ENCODE measurements at places on chromosomes 6 and 20.

GRCh38 chr6:51120016-51120415, 301.3 kb downstream of the TFAP2B start:
- no peak overlapping the region for H3K27ac ChIP-seq
- DNase-seq: no peak
- no peaks in the 10 kb centered on the region for H3K36me3 ChIP-seq
- H3K27me3 ChIP-seq: no peaks in the 10 kb centered on the region
- H3K4me3 ChIP-seq: no peak overlapping the region
- no peaks in the 10 kb centered on the region for H3K4me1 ChIP-seq

DNA sequence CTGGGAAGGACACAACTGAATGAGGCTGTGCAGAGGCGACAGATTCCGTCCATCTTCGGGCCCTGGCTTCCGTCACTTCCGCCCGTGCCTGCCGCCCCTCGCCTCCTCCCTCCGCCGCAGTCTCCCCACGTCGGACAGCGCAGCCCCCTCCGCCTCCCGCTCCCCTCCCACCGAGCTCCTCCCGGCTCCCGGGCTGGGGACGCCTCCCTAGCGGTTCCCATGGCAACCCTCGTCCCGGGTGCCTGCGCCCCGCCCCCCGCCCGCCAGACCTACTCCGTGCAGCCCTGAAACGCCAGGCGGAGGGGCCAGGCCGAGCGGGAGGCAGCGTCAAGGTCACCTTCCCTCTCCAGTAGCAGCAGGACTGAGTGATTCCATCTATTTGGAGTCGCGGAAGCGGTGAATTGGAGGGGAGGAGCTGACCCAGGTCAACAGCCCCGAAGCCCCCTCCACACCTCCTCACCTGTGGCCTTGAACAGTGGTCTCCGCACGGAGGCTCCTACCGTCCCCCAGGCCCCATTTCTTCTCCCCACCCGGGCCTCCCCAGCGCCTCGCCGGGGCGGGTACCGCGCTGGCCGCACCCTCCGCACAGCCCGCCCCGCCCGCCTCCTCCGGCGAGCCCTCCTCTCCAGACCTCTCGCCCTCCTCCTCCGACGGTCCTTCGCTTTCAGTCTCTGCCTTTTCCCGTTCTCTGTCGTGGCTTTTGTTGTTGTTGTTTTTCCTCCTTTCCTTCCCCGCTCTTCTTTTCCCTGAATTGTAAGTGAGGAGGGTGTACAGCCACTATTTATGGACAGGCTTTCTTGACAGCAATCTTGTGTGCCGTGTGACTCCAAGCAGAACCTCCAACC, 951 bp downstream of the NRSN2 start:
- H3K27me3 ChIP-seq: no peaks in the 10 kb centered on the region
- no peaks in the 10 kb centered on the region for H3K4me1 ChIP-seq
- H3K36me3 ChIP-seq: no peaks in the 10 kb centered on the region
- H3K27ac ChIP-seq: peak overlapping the region; percentile 52
- DNase-seq: peak; percentile 94

GRCh38 chr20:44594730-44595129, 12.4 kb downstream of the PKIG start:
- no peaks in the 10 kb centered on the region for H3K4me1 ChIP-seq
- H3K27ac ChIP-seq: no peak overlapping the region
- no peak overlapping the region for H3K4me3 ChIP-seq

DNA sequence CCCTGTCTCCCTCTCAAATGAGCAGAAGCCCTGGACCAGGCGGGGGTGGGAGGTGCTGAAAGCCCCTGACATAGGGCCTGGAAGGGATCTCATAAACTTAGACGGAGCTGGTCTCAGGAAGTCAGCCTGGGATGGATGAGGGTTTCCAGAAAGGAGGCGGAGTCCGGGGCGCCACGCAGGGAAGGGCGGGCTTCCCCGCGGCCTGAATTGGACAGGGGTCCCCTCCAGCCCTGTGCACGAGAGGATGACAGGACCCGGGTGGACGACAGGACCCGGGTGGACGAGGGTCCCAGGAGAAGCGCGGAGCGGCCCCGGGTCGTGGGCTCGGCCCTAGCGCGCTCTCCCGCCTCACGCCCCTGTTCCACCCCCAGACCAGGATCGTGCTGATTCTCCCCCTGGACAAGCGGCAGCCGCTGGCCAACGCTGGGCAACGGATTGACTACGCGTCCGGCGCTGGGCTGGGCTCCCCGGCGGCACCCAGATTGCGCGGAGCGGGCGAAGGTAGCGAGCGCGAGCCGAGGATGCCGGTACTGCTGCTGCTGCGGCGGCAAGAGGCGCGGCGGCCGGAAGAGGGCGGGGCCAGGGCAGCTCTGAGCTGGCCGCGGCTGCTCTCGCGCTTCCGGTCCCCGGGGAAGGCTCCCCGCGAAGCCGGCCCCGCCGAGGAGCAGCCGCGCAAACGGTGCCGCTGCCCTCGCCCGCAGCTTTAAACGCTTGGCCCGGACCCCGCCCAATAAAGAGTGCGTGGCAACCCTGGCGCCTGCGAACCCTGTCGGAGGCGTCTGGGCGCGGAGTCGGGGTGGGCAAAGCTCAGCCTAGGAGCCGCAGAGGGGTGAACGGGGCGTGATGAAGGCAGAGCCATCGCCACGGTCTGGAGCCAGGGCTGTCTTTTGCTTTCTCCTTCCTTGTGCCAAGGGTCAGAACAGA, 1.3 kb downstream of the C20orf144 start:
- DNase-seq: peak; percentile 90
- H3K4me3 ChIP-seq: peak overlapping the region; percentile 89
- H3K4me1 ChIP-seq: no peaks in the 10 kb centered on the region
- H3K36me3 ChIP-seq: no peaks in the 10 kb centered on the region
- peak overlapping the region; percentile 72 for H3K27ac ChIP-seq
- H3K27me3 ChIP-seq: no peaks in the 10 kb centered on the region

DNA sequence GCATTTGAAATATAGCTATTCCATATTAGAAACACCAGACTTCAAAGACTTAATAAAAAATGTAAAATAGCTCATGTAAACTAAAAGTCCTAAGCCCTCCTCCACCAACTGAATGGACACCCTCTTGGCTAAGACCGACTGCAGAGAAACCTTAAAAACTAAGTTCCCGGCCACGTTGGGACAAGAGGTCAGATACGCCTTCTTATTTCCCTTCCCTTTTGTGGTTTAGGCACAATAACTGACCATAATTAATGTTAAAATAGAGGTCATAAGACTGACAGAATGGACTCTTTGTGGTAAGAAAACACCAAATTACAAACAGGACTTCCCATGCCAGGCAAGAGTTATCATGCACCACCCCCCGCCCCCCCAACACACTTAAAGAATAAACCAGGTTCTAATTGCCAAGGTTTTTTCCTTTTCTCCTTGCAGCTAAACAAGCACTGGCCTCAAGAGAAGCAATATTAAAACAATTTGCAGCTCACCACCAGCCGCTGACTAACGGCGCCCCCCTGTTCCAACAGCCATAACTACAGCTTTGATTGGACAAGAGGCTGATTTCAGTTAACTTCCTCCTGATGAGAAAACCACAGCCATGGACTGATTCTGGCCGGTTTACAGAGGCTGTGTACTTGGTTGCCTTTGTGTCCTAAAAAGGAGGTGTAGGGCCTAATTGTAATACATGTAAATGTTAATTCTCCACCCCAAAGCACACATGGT, 10.7 kb upstream of the LAMP5 start:
- no peak overlapping the region for H3K27ac ChIP-seq
- H3K4me3 ChIP-seq: no peak overlapping the region
- H3K27me3 ChIP-seq: peaks cover 18% of the 10 kb centered on the region
- H3K4me1 ChIP-seq: no peaks in the 10 kb centered on the region
- no peaks in the 10 kb centered on the region for H3K36me3 ChIP-seq

DNA sequence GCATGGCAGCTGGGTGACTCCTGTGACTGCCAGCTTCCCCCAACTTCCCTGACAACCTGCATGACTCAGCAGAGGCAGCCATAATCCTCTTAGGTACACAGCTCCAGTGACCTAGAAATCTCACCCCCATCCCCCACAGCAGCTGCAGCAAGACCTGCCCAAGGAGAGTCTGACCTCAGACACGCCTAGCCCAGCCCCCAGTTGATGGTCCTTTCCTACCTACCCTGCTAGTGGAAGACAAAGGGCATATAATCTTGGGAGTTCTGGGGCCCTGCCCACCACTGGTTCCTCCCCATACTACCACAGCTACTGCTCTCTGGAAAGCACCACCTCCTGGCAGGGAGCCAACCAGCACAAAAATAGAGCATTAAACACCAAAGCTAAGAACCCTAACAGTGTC, 90.2 kb downstream of the F13A1 start:
- H3K4me1 ChIP-seq: no peaks in the 10 kb centered on the region
- no peak overlapping the region for H3K4me3 ChIP-seq

DNA sequence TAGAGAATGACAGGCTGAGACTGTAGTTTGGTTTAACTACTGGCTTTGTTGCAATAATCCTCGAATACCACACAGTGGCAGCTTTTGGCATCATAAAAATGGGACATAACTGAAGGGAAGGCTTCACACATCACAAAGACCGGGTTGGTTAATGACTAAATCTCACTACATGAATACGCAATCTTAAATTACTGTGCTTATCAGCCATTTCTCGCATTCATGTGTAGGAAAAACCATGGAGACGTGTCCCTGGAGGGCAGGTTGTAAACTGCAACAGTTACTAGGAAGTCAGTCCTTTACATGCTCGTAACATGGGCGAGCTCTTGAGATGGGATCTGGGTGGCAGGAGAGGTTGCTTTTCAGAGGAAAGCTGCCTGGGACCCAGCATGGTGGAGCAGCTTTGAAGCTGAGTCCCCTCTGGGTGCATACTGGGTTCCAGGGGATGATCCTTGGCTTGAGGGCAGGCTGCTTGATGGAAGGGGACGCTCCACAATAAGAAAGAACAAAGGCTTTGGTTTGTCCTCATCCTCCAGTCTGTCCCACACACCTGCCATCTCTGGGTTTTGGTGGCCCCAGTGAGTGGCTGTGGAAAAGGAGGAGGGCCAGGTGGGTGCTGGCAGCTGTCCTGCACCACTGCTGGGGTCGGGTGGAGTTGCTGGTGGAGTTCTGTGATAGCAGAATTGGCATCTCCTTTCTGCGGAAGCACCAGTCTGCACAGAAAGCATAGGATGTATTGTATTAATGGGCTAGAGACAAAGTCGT, 2.1 kb downstream of the RPS21 start:
- H3K4me3 ChIP-seq: no peak overlapping the region
- H3K4me1 ChIP-seq: peaks cover 15% of the 10 kb centered on the region
- no peak overlapping the region for H3K27ac ChIP-seq

DNA sequence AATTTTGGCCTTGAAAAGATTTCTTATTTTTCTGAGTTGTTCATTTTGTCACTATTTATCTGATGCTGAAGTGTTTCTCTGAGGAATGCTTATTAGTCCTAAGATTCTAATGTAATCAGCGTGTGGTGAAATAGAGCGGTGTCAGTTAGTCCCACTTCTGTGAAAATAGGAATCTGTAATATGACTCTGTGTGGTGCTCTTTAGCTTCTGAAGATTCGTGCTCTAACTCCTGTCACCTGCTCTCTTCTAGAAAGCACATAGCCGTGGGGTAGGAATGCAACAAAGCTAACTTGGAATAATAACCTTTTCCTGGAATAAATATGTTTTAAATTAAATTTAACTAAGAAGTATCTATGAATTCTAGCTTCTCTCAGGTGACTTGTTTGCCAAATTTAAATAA, 90.4 kb downstream of the BCKDHB start:
- H3K4me1 ChIP-seq: peaks cover 10% of the 10 kb centered on the region
- no peak overlapping the region for H3K4me3 ChIP-seq
- no peaks in the 10 kb centered on the region for H3K27me3 ChIP-seq

DNA sequence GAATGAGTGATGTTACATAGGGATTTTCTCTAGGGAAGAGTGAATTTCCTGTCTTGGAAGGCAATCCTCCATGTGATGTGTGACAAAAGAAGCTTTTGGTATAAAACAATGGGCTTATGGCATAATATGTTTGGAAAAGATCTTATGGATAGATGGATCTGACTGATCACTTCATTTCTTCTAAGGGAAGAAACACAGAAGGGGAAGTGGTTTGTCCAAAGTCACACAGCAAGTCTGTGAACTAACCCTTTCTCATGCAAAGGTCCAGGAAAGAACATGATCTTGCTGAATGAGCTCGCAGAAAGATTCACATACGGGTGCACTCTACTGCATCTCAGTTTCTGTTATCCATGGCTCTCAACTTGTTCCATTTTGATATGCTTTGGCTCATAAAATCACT, 575.9 kb upstream of the JAG1 start:
- H3K4me1 ChIP-seq: no peaks in the 10 kb centered on the region
- H3K4me3 ChIP-seq: no peak overlapping the region
- no peak overlapping the region for H3K27ac ChIP-seq
- no peaks in the 10 kb centered on the region for H3K36me3 ChIP-seq

- peak overlapping the region; percentile 47 for H3K4me3 ChIP-seq
- peaks cover 7% of the 10 kb centered on the region for H3K4me1 ChIP-seq
- no peak for DNase-seq
- no peaks in the 10 kb centered on the region for H3K27me3 ChIP-seq
- no peak overlapping the region for H3K27ac ChIP-seq
Observed at GRCh38 chr20:3796477-3797225, 541 bp downstream of the CDC25B start.

GRCh38 chr6:119480961-119481497, 131.5 kb upstream of the MAN1A1 start:
- no peaks in the 10 kb centered on the region for H3K27me3 ChIP-seq
- no peaks in the 10 kb centered on the region for H3K4me1 ChIP-seq

GRCh38 chr20:37238935-37239451, 22.6 kb downstream of the GHRH start:
- no peaks in the 10 kb centered on the region for H3K27me3 ChIP-seq
- no peaks in the 10 kb centered on the region for H3K4me1 ChIP-seq
- H3K4me3 ChIP-seq: no peak overlapping the region
- peaks cover 6% of the 10 kb centered on the region for H3K36me3 ChIP-seq
- H3K27ac ChIP-seq: no peak overlapping the region

GRCh38 chr6:137248702-137249101, 29.5 kb upstream of the IFNGR1 start:
- no peak overlapping the region for H3K4me3 ChIP-seq
- no peaks in the 10 kb centered on the region for H3K27me3 ChIP-seq
- H3K36me3 ChIP-seq: no peaks in the 10 kb centered on the region
- H3K4me1 ChIP-seq: peaks cover 9% of the 10 kb centered on the region
- no peak for DNase-seq
- no peak overlapping the region for H3K27ac ChIP-seq

DNA sequence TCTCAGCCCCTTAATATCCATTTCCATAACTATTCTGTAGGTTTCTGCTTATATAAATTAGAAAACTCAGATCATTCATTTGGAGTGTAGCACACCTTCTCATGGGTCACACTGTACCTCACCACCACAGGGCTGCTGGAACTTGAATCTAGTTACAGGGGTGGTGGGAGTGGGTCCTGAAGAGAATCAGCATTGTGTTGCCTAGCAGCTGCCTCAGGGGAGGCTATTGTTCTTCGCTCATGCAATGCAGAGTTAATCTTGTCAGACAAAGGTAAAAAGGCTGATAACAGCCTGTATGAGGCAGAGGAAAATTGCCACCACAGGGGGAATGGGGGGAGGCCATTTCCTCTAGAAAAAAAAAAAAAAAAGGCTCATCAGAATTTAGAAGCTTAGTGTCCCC, 496.0 kb upstream of the ADGRB3 start:
- H3K4me1 ChIP-seq: no peaks in the 10 kb centered on the region
- no peak overlapping the region for H3K4me3 ChIP-seq
- H3K27ac ChIP-seq: no peak overlapping the region
- DNase-seq: no peak
- H3K36me3 ChIP-seq: no peaks in the 10 kb centered on the region
- no peaks in the 10 kb centered on the region for H3K27me3 ChIP-seq

All from pancreas (tissue), 10 donors.